T-helper 17 cell (primary cell): ENCODE measurements at places on chromosomes 7 and 10.
A peak's percentile ranks its signal among the peaks of the same experiment; 100 is the strongest.

DNA sequence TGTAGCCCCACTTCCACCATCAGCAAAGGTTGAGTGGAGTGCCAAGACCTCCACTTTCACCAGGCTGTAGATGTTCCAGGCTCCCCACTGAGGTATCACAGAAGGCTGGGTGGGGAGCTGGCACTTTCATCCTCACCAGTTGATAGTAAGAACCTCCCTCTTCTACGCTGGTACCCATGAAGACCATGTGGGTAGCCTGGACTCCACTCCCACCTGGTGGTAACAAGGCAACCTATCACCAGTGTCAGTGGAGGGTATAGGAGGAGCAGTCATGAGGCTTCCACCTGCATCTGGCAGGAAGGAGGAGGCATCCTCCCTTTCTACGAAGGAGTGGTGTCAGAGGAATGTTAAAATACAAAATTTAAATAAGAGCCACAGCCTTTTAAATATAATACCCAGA is 4.4 kb downstream of the SMIM30 start:
- DNase-seq, result no peak
- no peaks in the 10 kb centered on the region for H3K27me3 ChIP-seq
- H3K36me3 ChIP-seq, result peaks cover 7% of the 10 kb centered on the region
- no peak overlapping the region for H3K27ac ChIP-seq

- H3K4me1 ChIP-seq, result no peaks in the 10 kb centered on the region
- no peak overlapping the region for H3K27ac ChIP-seq
- peaks cover 2% of the 10 kb centered on the region for H3K36me3 ChIP-seq
- no peak for DNase-seq
- H3K4me3 ChIP-seq, result no peak overlapping the region
Measured at GRCh38 chr10:50982989-50983388, 91.3 kb upstream of the PRKG1 start.

DNA sequence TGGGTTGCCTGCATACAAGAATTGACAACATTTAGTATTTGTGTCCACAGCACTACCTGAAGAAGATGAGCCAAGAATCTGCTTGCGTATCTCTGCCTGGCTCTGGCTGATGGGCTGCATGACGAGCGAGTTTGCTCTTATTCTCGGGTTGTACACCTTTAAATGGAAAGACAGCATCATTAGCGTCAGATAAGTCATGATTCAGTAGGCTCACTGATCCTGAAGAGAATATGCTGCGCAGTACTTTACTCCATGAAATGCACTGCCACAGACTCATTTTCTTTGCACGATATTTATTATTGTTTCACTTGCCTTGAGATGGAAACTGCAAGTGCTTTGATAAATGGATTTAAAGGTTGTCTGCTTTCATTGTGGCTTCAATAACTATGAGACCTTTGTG is 28.6 kb downstream of the DHX32 start:
- H3K4me3 ChIP-seq, result no peak overlapping the region
- DNase-seq, result no peak
- peaks cover 2% of the 10 kb centered on the region for H3K4me1 ChIP-seq
- H3K36me3 ChIP-seq, result peaks cover 4% of the 10 kb centered on the region
- no peaks in the 10 kb centered on the region for H3K27me3 ChIP-seq
- H3K27ac ChIP-seq, result no peak overlapping the region

GRCh38 chr7:49091519-49091918 is 167.2 kb downstream of the CDC14C start:
- H3K27ac ChIP-seq, result no peak overlapping the region
- DNase-seq, result no peak
- no peaks in the 10 kb centered on the region for H3K27me3 ChIP-seq
- H3K4me1 ChIP-seq, result no peaks in the 10 kb centered on the region
- H3K4me3 ChIP-seq, result no peak overlapping the region

GRCh38 chr10:116671274-116671926 is 50.6 kb downstream of the PNLIPRP2 start:
- no peaks in the 10 kb centered on the region for H3K36me3 ChIP-seq
- no peaks in the 10 kb centered on the region for H3K4me1 ChIP-seq

DNA sequence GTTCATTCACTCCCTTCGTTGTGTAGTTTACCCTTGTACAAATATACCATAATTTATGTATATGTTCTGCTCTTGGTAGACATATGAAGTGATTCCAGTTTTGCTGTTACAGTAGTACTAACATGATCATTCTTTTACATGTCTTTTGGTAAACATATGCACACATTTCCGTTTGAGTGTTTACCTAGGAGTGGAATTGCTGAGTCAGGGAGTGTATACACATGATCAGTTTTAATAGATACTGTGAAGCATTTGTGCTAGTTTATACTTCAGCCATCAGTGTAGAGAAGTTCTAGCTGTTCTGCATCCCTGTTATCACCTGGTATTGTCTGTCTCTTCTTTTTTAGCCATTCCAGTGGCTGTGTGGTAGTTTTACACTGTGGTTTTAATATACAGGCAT is 34.5 kb upstream of the CYP26C1 start:
- H3K4me1 ChIP-seq, result no peaks in the 10 kb centered on the region
- H3K4me3 ChIP-seq, result no peak overlapping the region
- no peaks in the 10 kb centered on the region for H3K27me3 ChIP-seq
- H3K36me3 ChIP-seq, result peaks cover 10% of the 10 kb centered on the region
- DNase-seq, result no peak

GRCh38 chr7:119046068-119046467 is 821.6 kb downstream of the ANKRD7 start:
- H3K4me1 ChIP-seq, result no peaks in the 10 kb centered on the region
- no peak for DNase-seq
- H3K4me3 ChIP-seq, result no peak overlapping the region
- H3K27ac ChIP-seq, result no peak overlapping the region

DNA sequence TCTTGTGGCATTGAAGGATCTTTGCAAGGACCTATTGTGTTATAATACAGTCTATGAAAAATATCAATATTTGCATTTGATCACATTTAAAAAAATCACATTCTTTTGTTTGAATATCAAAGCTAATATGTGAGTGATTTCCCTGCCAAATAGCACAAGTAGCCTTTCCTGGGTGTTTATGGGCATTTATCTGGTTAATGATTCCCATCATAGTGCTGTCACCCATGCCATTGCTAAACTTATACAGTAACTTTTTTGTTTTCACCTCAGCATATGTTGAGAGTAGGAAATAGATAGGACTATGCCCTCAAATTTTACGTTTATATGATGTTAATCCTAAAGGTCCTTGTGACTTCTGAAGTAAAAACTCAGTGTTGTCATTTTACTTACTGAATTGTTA is 136.9 kb downstream of the CFTR start:
- no peaks in the 10 kb centered on the region for H3K27me3 ChIP-seq
- no peaks in the 10 kb centered on the region for H3K4me1 ChIP-seq
- no peak overlapping the region for H3K4me3 ChIP-seq
- no peak for DNase-seq
- H3K27ac ChIP-seq, result no peak overlapping the region

DNA sequence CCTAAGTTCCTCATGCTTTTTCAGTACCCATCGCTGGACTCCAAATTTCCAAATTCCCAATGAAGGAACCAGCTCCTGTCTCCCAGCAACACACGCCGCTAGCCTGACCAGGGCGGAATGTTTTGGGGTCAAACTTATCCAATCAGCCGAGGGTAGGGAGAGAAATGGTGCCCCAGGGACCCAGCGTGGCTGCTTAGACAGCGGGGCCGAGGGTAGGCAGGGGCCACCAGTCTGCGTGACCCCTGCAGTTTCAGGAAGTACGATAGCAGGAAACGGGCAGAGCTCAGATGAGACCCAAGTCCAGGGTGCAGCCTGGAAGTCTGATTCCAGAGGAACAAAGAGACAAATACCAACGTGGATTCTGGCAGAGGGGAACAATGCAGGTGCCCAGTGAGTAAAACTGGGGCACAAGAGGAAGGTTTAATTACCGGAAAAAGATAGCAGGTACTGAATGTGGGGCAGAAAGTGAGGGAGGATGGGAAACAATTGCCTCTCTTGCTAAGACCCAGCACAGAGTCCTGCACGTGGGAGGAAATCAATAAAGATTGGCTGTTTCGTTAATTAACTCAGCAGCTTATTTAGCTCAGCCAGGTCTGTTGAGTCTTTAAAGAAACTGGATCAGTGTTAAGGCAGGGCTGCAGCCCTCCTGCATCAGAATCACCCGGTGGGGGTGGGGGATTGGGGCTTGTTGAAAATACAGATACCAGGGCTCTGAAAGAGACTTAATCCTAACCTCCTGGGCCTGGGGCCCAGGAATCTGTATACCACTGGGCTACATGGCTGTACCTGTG is 50.4 kb upstream of the NFE2L3 start:
- H3K27me3 ChIP-seq, result no peaks in the 10 kb centered on the region
- H3K36me3 ChIP-seq, result no peaks in the 10 kb centered on the region
- no peak for DNase-seq
- peak overlapping the region; percentile 51 for H3K27ac ChIP-seq
- H3K4me1 ChIP-seq, result peaks cover 7% of the 10 kb centered on the region

DNA sequence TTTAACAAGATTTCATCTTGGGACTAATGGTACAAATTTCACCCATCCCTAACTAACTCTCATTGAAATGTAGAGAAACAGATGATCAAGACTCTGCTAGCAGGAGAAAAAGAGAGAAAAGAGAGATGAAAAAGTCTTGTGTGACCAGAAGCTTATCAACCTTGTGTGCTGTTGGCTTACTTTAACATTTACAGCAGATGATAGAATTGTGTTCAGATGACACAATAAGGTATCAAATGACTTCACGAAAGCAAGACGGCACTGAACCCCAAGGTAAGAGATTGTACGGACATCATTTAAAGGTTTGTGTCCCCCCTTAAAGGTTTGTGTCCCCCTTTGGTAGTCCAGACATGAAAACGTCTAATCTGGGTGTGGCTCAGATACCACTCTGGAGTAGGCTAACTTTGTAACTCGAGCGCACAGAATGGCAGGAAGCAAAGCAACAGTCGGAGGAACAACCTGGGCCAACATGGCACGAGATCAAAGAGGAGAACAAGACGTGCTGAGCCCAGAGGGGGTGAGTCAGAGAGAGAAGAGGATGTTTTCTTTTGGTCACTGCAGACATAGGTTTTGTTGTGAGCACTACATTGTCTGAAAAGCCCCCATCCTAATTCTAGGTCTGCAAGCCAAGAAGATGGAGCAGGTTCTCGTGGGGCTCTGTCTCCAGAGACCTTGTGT is 10.4 kb upstream of the LMBR1 start:
- peak overlapping the region; percentile 34 for H3K4me3 ChIP-seq
- DNase-seq, result no peak
- peak overlapping the region; percentile 49 for H3K27ac ChIP-seq
- peaks cover 7% of the 10 kb centered on the region for H3K27me3 ChIP-seq
- H3K4me1 ChIP-seq, result peaks cover 8% of the 10 kb centered on the region
- H3K36me3 ChIP-seq, result no peaks in the 10 kb centered on the region

DNA sequence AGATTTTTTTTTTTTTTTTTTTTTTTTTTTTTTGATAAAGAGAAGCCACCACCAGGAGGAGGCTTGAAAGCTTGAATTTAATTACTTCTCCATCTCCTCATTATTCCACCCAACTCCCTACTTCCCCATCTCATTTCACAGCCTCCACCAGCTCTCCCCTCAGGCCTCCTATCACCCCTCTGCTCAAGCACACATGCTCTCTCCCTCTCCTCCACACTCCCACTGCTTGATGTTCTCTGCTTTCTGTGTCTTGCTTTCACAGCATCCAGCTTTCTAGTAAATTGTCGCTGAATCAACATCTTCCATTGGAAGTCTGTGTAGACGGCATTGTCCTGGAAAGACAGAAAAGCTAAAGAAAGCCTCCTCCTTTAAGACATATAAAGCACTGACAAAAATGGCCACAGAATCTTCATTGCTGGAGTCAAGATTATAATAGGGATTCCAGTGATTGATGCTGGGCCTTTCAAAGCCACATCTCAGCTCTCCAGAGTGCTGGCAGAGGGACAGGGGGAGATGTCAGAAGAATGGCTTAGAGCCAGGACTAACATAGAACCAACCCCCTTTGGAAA is 58.3 kb downstream of the DOCK4 start:
- H3K36me3 ChIP-seq, result peaks cover 2% of the 10 kb centered on the region
- no peaks in the 10 kb centered on the region for H3K4me1 ChIP-seq
- H3K27me3 ChIP-seq, result peaks cover 55% of the 10 kb centered on the region

DNA sequence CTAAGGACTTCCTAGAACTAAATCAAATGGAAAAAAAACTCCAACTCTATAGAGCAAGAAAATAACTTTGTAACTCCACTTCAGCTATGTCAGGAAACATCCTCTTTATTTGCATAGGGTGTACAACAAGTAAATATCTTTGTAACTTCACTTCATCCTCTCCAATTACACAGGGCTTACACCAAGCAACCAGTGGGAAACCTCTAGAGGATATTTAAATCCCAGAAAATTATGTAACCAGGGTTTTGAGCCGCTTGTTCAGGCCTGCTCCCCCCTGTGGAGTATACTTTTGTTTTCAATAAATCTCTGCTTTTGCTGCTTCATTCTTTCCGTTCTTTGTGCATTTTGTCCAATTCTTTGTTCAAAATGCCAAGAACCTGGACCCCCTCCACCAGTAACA is 22.2 kb downstream of the LIPJ start:
- DNase-seq, result no peak
- H3K27ac ChIP-seq, result no peak overlapping the region
- H3K27me3 ChIP-seq, result peaks cover 6% of the 10 kb centered on the region

GRCh38 chr10:76268530-76268929 is 837.1 kb downstream of the LRMDA start:
- H3K27me3 ChIP-seq, result no peaks in the 10 kb centered on the region
- no peaks in the 10 kb centered on the region for H3K4me1 ChIP-seq
- H3K27ac ChIP-seq, result no peak overlapping the region
- no peak overlapping the region for H3K4me3 ChIP-seq
- H3K36me3 ChIP-seq, result no peaks in the 10 kb centered on the region
